ENCODE measurements at places on chromosomes 16 and 17. TPM values are rescaled to one million over a fixed set of nuclear protein-coding genes. Genes with fewer than 3 reads are reported as not detected.

DNA sequence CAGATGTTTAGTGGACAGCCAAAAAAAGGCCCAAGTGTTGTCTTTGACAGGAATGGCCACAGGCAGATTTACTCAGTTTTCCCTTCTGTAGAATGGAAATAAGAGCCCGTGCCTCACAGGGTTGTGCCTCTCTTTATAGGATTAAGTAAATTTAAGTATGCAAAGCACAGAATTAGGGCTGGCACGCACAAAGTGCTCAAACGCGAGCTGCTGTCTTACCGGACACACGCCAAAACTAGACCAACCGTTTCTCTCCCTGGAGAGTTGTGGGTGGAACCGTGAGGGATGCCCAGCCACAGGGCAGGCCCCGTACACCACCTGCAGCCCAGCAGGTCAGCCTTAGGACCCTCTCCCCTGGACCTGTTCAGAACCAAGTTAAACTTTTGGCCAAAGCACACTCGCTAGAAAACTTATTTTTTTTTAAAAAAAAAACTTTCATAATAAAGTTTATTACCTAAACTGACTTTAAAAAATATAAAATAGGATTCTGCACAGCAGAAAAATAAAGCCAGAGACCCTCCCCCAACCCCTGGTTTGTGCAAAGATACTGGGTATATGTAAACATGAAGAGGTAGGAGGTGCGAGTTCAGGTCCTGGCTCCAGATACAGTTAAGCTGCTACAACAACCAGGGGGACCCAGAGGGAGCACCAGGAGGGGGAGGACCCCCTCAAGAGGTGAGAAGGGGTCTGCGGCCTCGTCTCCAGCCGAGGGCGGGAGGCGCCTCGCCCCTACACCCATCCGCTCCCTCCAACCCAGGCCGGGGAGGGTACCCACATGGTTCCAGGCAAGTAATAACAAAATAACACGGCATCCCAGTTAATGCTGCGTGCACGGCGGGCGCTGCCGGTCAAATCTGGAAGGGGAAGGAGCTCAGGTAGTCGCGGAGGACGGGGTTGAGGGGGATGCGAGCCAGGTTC lies 1.8 kb downstream of the SOCS1 start:
- DNase-seq: no peak

- DNase-seq: no peak
These were observed 55.2 kb downstream of the CDH11 start for GRCh38 chr16:65066651-65067050.

DNA sequence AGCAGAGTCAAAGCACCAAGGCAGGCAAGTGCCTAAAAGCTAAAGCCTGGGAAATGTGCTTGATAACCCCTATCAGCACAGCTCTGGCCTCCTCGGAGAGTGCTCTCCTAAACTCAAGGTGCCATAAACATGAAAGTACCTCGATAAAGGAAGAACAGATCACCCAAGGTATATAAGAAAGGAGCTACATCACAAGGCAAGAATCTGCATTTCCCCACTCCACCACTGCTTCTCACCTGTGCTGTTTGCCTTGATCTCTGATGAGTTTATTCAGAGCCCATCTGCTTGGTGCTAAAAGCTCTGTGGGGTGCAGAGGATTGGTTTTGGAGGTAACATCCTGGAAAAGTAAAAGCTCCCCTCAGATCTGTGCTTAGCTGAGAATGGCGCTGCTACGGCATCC lies 449.5 kb upstream of the CDH5 start:
- DNase-seq: no peak

DNA sequence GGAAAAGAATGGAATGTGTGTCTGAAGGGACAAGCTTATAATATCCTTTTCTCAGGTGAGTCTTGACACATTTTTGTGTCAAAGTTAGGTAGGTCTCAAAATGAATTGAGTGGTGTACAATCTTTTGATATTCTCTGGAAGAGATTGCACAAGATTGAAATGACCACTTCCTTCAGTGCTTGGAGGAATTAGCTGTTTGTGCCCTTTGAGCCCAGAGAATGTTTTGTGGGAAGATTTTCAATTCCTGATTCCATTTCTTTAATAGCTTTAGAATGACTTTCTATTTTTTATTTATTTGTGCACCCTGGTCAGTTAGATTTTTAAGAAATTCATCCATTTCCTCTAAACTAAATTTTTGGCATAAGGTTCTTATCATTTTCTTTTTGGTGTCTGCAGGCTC lies 1.6 kb upstream of the CCL13 start:
- no peak for DNase-seq

The SLC12A3 gene
- polyA plus RNA-seq: not detected

- DNase-seq: no peak
These were observed 92.5 kb downstream of the UTP18 start for GRCh38 chr17:51352798-51353197.

DNA sequence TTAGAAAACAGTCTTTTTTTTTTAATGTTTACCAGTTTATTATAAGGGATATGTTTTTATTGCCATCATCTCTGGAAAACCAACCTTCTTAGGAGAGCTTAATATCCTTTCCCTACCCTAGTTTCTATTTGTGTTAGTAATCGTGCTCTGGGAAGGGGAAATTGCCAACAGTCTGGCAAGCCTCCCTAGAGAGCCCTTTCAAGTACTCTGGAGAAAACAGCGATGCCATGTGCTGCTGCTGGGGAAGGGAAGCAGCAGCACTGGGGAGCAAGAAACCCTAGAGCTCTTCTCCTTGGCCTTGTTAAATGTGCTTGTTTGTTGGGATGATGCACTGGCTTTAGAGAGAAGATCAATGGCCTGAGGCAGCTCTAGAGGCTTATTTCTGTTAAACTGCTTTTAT lies 10.3 kb downstream of the RETREG3 start:
- DNase-seq: no peak

DNA sequence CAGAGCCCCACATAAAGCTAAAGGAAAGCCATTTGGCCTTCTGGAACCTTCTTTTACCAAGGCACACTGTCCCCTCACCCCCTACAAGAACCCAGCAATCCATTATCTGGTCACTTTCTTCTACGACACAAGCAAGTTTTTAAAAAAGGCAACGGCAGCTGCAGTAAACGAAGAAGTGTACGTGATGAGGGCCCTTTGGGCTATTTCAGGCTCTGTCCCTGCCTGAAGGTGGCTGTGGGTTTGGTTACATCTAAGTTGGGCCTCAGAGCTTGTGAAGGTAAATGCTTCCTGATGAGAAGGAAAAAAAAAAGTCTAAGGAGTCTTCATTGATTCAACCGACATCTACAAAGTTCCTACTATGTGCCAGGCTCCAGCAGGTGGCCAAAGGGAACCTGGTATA lies 35.4 kb downstream of the XYLT1 start:
- DNase-seq: no peak

- no peak for DNase-seq
These were observed 21.7 kb downstream of the DNAH3 start for GRCh38 chr16:21128991-21129390.

The DBNDD1 gene
- 5.1 TPM for polyA plus RNA-seq

DNA sequence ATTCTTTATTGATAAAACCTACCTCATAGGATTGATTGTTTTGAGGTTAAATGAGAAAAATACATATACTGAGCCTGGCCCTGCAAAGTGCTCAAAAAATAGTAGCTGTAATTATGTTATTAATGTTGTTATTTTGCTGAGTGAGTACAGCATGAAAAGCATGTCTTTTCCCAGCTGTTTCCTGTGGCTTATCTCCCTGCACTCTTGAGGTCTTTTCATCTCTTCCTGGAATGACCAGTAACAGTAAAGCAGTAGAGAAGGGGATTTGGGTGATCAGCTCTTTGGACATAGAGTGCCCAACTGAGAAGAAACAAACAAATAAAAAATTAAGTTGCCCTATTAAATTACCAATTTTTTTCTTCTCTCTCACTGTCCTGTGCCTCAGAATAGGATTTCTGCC lies 53.7 kb downstream of the NFAT5 start:
- DNase-seq: no peak

- no peak for DNase-seq
These were observed 15.0 kb upstream of the CPD start for GRCh38 chr17:30363715-30364202.

- DNase-seq: no peak
These were observed 402.2 kb upstream of the SALL1 start for GRCh38 chr16:51553314-51553713.

DNA sequence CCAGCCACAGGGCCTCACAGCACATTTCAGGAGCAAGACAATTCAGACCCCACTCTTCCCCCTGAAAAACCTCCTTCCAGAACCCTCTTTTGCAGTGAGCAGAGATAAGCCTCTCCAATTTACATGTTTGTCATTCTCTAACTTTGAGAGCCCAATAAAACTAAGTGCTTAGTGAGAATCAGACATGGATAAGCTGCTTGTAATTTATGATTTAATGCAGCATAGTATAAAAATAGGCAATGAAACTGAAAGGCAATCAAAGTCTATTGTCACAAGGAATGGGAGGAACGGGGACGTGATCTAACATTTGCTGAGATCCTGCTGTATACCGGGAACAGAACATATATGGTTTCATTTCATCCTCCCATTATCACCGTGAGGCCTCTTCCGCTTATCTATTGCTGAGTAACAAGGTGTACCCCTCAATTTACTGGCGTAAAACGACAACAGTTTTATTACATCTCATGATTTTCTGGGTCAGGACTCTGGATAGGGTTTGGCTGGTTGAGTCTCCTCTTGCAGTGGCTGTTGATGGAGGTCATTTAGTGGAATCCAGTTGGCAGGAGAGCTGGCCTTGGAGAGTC lies 597.4 kb downstream of the MAF start:
- no peak for DNase-seq

Data from muscle of arm (tissue), 14 donors.